ENCODE measurements at places on chromosomes 12 and 14.

DNA sequence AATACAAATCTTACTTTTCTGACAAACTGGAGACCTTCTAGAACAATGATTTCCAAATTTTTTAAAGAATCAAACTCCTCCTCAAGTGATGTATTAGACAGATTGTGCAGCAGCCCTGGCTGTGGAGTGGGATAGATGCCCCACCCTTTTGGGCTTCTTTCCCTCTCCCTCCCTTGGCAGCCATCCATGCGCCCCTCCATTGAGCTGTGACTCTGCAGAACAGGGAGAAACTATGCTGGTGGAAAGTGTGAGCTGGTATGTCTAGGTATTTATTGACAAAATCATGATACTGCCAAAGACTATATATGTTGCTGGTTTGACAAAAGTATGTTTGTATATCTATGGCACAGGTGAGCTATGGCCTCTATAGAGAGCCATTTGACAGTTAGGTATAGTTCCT lies 138.5 kb downstream of the KTN1 start:
- DNase-seq, result no peak

DNA sequence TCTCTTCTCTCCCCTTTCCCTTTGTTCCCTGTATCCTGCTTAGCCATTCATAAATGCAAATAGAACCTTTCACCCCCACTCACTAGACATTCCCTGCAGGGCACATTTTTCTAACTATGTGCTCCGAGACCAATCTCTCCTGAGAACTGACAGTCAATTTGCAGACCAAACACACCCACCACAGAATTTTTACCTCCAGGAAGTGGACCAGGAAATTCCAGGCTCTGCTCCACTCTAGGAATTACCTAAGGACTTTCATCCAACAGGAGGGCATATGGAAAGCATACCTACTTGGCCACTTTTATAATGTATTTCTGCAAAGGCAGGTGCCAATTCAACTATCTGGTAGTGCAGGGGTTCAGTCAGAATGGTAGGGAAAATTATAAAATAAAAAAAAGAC lies 8.9 kb upstream of the TAS2R46 start:
- DNase-seq, result no peak

- DNase-seq, result no peak
Observed at GRCh38 chr14:87312894-87313205, 680.1 kb downstream of the GALC start.

GRCh38 chr12:53252349-53252916 lies 15.7 kb upstream of the ESPL1 start:
- no peak for DNase-seq

- DNase-seq, result no peak
Observed at GRCh38 chr12:104991565-104992128, 5.5 kb downstream of the NOPCHAP1 start.

GRCh38 chr14:21308132-21308478 lies 28.2 kb downstream of the RPGRIP1 start:
- no peak for DNase-seq
